ENCODE measurements at places on chromosomes 11 and 22. TPM values are rescaled to one million over a fixed set of nuclear protein-coding genes. Genes with fewer than 3 reads are reported as not detected.

The AP2A2 gene
- 19.8 TPM for total RNA-seq

The LYVE1 gene
- total RNA-seq = 0.17 TPM

The ADM2 gene
- total RNA-seq = 5.8 TPM

The MMP7 gene
- 0.17 TPM for total RNA-seq

The CALCA gene
- not detected for total RNA-seq

The TPBGL gene
- not detected for total RNA-seq

The TMPRSS5 gene
- 0.17 TPM for total RNA-seq

The RBM7 gene
- 81.1 TPM for total RNA-seq

The GPR83 gene
- total RNA-seq = not detected

The EMID1 gene
- total RNA-seq = 0.50 TPM

The MCAM gene
- total RNA-seq = 4.8 TPM

The PNPLA5 gene
- total RNA-seq = under 0.01 TPM

The FAM180B gene
- total RNA-seq = not detected

The MS4A12 gene
- not detected for total RNA-seq

The SCO2 gene
- total RNA-seq = 3.6 TPM

The OLFML1 gene
- 22.8 TPM for total RNA-seq

The MAP6 gene
- 0.17 TPM for total RNA-seq

The LARGE1 gene
- total RNA-seq = 15.2 TPM

The FGF19 gene
- not detected for total RNA-seq

The C11orf91 gene
- not detected for total RNA-seq

The FUT4 gene
- 5.1 TPM for total RNA-seq

The RAG2 gene
- total RNA-seq = not detected

The LRP5 gene
- 20.8 TPM for total RNA-seq

The KLHL35 gene
- 1.3 TPM for total RNA-seq

The OR2D2 gene
- 0.33 TPM for total RNA-seq

The MYBPC3 gene
- not detected for total RNA-seq

The GRM5 gene
- total RNA-seq = under 0.01 TPM

The GNAZ gene
- 1.3 TPM for total RNA-seq

The SCN2B gene
- total RNA-seq = 4.9 TPM

The PRODH gene
- total RNA-seq = not detected

The FBXO3 gene
- total RNA-seq = 28.7 TPM

The LMO2 gene
- total RNA-seq = 0.51 TPM

The NAALAD2 gene
- total RNA-seq = 0.77 TPM

The APLNR gene
- not detected for total RNA-seq

The OR8B4 gene
- total RNA-seq = not detected

The KRTAP5-7 gene
- 0.17 TPM for total RNA-seq

The OR8D1 gene
- not detected for total RNA-seq

The RIMBP3C gene
- total RNA-seq = 0.50 TPM

The OR51E2 gene
- total RNA-seq = not detected

The MMP13 gene
- total RNA-seq = not detected

The NOX4 gene
- 0.51 TPM for total RNA-seq

The RTN4RL2 gene
- total RNA-seq = 0.17 TPM
